IPS DF 19.7 (cell line): ENCODE measurements at places on chromosomes 5 and 9.

DNA sequence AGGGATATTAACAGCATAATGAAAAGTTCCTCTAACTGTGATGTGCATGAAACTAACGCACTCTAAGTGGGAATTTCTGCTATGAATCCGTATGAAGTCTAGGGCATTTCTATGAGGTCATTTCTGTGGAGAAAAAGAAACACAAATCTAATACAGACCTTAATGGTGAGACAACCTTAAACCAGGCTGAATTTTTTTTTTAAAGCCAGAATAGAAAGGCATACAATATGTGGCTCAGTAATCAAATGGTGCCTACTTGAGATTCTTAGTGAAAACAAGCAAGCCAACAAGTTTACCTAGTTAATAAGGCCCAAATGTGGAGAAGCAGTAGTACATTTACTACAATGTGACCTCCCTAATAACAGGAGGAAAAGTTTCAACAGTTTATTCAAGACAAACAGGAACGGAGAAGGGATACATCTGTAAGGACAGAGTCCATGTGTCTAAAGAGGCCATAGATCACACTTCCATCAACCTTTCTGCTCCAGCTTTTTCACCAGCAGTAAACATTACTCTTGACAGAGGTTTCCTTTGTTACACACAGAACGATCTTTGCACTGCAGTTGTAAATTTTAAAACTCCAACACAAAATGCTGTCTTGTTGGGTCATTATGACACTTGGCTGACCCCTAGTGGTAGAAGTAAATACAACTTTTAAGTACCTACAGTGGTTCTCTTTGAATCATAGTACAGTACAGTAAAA lies 26.2 kb downstream of the CARNMT1 start:
- DNase-seq = peak; percentile 25

- DNase-seq = no peak
These were observed 541.7 kb downstream of the MTRR start for GRCh38 chr5:8410618-8411017.

- no peak for DNase-seq
These were observed 36.0 kb downstream of the ANKRD33B start for GRCh38 chr5:10599862-10600284.

- no peak for DNase-seq
These were observed 228.4 kb upstream of the PPP1R2B start for GRCh38 chr5:156621719-156622118.

DNA sequence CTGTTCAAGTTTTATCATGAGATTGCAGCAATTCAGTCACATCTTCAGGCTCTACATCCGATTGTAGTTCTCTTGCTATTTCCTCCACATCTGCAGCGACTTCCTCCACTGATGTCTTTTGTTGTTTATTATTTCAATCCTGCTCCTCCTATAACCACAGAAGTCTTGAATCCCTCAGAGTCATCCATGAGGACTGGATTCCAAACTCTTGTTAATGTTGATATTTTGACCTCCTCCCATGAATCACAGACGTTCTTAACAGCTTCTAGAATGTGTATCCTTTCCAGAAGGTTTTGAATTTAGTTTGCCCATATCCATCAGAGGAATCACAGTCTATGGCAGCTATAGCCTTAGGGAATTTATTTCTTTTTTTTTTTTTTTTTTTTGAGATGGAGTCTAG lies 3.6 kb downstream of the FBXO38 start:
- no peak for DNase-seq

GRCh38 chr9:72579190-72579589 lies 57.8 kb downstream of the TMC1 start:
- DNase-seq = no peak

GRCh38 chr5:32615236-32615635 lies 29.9 kb downstream of the SUB1 start:
- no peak for DNase-seq

DNA sequence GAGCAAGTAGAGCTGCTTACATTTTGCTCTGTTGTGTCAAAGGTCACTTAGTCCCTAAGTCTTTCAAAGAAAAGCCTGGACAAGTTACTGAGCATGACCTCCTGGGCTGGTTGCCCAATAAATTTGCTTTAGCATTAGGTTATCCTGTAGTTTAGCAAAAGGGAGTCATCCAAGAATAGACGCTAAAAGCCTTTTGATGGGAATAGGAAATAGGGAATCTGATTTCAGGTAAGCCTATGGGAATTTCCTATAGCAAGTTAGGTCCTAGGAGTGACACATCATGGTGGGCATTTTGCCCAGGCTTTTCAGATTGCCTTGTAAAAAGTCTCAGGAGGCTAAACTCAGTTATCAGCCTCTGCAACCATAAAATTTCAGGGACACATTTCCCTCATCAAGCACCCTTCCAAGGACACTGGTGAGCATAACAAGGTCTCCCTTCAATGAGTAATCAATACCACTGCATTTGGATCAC lies 67.6 kb upstream of the RANBP3L start:
- no peak for DNase-seq

- DNase-seq = no peak
These were observed 8.9 kb upstream of the TOR4A start for GRCh38 chr9:137268538-137269201.

GRCh38 chr5:159887050-159887449 lies 29.2 kb upstream of the ADRA1B start:
- no peak for DNase-seq

- no peak for DNase-seq
These were observed 390.3 kb downstream of the GADD45G start for GRCh38 chr9:89994988-89995613.

DNA sequence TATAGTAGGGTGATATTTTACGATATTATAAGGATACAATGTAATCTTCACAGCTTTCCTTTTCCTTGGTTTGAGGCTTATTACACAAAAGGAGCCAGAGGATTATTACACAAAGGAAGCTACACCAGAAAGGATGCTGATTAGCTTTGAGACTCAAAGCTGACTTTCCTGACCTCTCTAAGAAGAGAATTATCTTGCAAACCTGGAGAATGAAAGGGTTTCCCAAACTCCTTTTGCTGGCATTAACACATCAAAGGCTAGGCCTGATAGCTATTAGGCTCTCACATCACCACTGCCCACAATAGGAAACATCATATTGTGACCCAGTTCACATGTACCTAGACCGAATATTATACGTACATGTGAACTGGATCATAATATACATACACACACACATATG lies 34.2 kb upstream of the CHD1 start:
- DNase-seq = peak; percentile 35

GRCh38 chr5:150309886-150310239 lies 7.2 kb upstream of the ARSI start:
- no peak for DNase-seq

DNA sequence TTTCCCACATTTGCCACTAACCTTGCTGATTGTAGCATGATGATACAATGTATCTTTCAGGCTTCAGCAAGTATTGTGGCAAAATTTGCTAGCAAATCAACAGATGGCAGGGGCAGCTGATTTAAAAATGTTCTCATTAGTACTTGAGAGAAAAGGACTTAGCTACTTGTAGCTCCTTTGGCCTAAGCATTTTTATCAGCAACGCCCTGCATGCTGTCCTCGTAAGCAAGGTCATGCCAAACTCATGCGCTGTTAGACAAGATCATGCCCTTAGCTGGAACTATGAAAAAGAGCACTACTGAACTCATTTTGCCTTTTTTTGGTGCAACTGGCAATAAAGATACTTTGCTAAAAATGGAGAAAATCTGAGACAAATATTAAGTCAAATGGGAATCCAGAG lies 197.1 kb downstream of the ICE1 start:
- DNase-seq = no peak

GRCh38 chr9:115191667-115192066 lies 73.7 kb upstream of the TNC start:
- DNase-seq = no peak

- DNase-seq = no peak
These were observed 1.4 kb upstream of the HSDL2 start for GRCh38 chr9:112378328-112379176.

- DNase-seq = no peak
These were observed 93.8 kb upstream of the NTRK2 start for GRCh38 chr9:84575705-84576104.

GRCh38 chr9:3962496-3962895 lies 337.4 kb downstream of the GLIS3 start:
- DNase-seq = no peak

DNA sequence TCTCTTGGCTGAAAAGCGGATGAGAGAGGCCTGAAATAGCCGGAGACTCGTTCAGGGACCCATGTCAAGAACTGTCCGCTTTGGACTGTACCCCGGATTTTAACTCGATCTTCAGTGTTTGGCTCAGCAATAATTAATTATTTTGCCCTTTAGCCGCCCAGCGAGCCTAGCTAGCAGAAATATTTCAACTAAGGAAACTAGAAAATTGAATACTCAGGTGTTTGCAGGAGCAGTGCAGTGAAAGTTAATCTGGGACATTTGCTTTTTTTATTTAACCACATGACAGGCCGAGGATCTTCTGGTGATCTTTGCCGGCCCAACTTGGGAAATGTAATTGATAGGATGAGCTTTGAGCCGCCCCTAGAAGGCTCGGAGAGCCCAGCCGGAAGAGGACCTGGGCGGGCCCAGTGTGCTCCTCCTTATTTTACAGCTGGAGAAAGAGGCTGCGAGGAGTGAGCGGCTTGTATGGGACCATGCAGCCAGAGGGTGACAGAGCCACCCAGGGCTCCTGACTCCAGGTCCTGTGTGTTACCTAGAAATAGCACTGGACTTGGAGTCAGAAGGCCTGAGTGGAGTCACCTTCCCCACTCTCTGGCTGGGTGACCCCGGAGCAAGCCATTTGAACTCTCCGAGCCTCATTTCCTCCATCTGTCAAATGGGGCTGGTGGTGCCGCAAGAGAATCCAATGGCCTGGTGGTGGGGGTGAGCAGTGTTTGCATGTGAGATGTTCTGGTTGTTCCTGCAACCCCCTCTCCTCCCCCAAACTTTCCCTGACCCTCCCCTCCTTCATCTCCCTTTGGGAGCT lies 2.4 kb downstream of the PPARGC1B start:
- DNase-seq = no peak

- no peak for DNase-seq
These were observed 7.4 kb upstream of the ADGRD2 start for GRCh38 chr9:124442826-124443225.

- DNase-seq = no peak
These were observed 11.5 kb upstream of the FAM120AOS start for GRCh38 chr9:93464876-93465275.

GRCh38 chr5:76030343-76030742 lies 52.8 kb upstream of the SV2C start:
- no peak for DNase-seq

DNA sequence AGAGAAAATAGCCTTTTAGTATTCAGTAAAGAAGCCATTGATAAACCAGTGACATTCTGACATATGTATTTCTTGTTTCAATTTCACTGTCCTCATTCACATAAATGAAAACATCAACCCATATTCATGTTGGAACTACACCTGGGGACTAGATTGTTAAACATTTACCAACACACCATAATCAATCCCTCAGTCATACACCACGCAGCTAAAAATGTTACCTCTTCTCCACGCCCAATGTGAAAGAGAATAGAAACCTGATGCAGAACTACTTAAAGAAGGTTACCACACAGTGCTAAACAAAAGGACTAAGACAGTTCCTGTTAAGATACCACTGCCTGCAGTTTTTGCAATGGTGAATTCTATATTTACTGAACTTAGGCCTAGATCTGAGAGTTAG lies 518.9 kb downstream of the PRELID2 start:
- no peak for DNase-seq

- no peak for DNase-seq
These were observed 168.1 kb downstream of the GRIA1 start for GRCh38 chr5:153658606-153659005.

DNA sequence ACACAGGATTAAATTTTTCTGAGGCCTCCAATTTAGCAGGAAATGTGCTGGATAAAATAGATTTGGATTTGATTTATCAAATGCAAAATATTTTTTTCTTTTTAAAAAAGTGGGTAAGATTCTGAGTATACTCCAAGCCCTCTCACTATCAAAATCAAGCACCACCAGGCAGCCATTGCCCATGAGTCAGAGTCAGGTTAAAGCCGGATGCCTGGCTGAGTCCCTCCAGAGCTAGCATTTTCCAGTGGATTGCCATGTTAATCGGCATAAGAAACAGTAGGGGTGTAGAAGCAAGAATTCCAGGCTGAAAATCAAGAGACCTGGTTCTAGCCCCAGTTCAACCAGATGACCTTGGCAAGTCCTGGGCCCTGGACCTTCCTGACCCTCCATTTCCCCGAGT lies 85.3 kb downstream of the FAM114A2 start:
- DNase-seq = no peak

DNA sequence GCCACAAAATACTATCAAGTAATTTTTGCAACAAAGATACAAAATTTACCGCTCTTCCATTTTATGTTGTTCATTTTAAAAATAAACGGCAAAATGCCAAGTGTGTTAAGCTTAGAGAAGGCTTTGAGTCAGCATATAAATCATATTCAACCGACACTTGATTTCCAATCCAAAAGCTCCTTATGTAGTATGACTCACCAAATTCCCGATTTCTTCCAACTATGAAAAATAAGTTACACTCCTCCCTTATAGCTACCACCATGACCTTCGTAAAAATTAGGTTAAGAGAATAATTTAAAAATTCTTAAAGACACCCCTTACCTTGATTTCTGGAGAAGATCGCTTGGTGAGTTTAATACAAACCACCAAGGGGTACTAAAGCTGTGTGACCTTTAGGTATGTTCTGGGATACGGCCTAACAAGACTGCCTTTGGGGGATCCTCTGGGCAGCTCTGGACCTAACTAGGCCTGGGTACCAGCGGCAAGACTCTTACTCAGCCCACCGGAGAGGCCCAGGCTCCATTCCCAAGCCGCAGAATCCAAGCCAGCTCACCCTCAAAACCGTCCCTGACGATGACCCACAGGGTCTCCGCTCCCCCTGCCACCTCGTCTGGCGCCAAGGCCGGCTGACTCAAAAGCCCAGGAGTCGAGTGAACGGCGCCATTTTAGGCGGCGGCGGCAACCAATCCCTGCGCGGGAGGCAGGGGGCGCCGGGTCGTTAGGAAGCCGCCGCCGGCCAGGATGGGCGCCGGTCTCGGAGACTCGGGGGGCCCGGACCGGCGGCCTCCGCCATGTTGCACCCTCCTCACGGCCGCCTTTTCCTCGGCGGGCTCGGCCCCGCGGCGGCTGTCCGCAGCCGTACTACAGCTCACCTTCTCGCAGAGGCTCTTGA lies 739 bp downstream of the PPP2CA start:
- no peak for DNase-seq

- no peak for DNase-seq
These were observed 149.2 kb upstream of the RGMB start for GRCh38 chr5:98624145-98624880.

GRCh38 chr5:95113489-95113888 lies 171.4 kb downstream of the MCTP1 start:
- no peak for DNase-seq

DNA sequence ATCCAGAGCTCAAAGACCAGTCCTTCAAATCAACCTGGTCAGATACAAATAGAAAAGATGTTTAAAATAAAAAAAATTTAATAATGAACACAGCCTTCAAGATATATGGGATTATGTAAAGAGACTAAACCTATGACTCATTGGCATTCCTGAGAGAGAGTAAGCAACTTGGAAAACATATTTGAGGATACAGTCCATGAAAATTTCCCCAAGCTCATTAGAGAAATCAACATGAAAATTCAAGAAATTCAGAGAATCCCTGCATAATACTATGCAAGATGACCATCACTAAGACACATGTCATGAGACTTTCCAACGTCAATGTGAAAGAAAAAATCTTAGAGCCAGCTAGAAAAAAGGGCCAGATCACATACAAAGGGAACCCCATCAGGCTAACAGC lies 512.9 kb upstream of the PTGER4 start:
- no peak for DNase-seq

- DNase-seq = no peak
These were observed 49.4 kb downstream of the EXD3 start for GRCh38 chr9:137373611-137373980.

GRCh38 chr9:8684978-8685708 lies 885.6 kb upstream of the DMAC1 start:
- no peak for DNase-seq

- no peak for DNase-seq
These were observed 49.0 kb upstream of the SARDH start for GRCh38 chr9:133786907-133787753.
